ENCODE measurements at places on chromosomes 7 and 10.

GRCh38 chr10:10327934-10328333, 689.7 kb upstream of the CELF2 start:
- no peak for DNase-seq

DNA sequence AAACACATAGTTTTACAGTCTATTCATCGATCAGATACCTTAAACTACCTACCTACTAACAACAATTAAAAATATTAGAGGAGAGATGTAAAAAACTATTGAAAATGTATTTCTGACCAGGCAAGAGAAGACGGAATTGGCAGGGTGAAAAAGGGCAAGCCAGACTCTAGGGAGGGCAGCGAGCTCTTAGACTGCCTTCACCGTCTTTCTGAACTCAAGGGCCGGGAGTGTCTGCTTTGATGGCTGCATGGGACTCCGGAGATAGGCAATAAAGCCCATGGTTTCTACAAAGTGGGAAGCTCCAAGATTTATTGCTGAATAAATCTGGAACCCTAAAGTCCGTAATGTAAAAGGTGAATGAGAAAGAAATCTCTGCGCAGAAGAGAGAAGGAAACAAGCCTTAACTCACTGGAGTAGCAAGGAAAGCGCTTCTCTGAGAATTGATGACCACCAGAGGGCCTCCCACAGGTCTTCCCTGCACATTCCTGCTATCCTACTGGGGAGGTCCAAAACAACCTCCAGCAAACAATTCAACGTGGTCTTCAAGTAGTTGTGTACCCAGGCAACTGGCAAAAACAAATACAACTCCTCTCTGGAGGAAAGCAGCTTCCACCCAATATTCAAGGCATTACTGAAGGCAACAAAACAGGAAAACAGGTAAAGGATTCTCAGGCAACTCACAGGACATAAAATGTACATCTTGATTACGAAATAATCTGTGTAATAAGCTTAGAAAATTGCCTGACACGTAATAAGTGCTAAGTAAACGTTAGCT, 181.3 kb downstream of the SDK1 start:
- DNase-seq = no peak

DNA sequence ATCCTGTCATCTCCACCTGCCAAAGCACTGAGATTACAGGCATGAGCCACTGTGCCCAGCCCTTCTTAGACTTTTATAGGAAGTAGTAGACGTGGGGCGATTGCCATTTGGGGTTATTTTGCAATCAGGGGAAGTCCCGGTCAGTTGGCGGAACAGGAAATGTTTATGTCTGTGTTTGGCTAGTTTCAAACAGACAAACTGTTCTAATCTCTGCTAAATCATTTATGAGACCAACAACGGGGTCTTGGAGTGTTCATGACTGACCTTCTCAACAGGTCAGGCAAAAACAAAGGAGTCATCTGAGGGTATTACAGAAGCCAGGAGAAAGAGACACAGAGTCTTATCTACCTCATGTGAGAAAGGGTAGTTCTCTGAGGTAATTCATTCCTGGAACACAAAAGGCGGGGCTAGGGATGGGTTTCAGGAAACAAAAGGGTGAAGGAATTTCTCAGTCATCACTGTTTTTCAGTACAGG, 6.6 kb upstream of the TPK1 start:
- no peak for DNase-seq

DNA sequence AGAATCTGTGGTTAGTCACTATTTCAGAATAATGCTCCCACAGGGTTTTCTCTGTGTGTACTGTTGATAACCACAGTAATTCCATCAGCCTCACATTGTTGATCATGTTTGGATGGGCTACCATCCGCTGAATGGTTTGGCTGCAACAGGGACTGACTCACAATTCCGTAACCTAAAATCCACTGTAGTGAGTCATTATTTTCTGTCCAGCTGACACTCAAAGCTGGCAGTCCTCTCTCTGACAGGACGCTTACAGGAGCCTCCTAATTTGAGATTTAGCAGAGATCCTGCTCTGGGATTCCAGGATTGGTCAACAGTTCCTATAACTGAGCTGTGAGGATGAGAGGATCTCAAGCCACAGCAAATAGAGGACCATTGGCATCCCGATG, 32.7 kb downstream of the VWA2 start:
- DNase-seq = no peak

GRCh38 chr7:55366461-55367070, 1.4 kb downstream of the LANCL2 start:
- DNase-seq = no peak

- DNase-seq = no peak
Observed at GRCh38 chr10:84429926-84430520, 101.6 kb downstream of the CCSER2 start.

GRCh38 chr10:98363220-98363619, 51.8 kb downstream of the PYROXD2 start:
- no peak for DNase-seq

- DNase-seq = no peak
Observed at GRCh38 chr7:129969881-129970446, 17.2 kb upstream of the UBE2H start.

GRCh38 chr7:29605671-29606070, 42.0 kb downstream of the PRR15 start:
- DNase-seq = no peak

DNA sequence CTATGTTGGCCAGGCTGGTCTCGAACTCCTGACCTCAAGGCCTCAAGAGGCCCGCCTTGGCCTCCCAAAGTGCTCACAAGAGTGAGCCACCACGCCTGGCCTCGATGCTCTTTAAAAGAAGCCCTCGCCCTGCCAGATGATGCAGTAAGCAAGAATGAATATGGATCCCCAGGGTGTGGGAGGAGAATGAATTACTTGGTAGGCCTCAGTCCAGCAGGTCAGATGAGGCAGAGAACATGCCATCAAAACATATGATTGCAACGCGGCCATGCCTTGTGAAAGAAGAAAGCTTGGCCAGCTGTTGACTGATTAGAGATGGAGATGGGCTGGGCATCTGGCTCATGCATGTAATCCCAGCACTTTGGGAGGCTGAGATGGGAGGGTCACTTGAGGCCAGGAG, 68.7 kb downstream of the CAMK1D start:
- DNase-seq = no peak

DNA sequence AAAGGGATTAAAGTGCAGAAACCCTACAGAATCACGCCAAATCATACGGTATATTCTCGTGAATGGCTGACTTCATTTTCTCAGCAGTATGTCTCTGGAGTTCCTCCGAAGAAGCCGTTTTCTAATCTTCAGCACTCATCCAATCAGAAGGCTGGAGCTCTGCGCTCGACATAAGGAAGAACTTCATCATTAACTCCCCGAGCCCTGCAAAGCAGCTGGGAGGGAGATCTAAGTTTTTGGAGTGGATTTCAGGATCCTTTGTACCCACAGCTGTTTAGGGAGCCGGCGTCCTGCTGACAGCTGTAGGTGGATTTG, 40.7 kb upstream of the SDK1 start:
- no peak for DNase-seq

DNA sequence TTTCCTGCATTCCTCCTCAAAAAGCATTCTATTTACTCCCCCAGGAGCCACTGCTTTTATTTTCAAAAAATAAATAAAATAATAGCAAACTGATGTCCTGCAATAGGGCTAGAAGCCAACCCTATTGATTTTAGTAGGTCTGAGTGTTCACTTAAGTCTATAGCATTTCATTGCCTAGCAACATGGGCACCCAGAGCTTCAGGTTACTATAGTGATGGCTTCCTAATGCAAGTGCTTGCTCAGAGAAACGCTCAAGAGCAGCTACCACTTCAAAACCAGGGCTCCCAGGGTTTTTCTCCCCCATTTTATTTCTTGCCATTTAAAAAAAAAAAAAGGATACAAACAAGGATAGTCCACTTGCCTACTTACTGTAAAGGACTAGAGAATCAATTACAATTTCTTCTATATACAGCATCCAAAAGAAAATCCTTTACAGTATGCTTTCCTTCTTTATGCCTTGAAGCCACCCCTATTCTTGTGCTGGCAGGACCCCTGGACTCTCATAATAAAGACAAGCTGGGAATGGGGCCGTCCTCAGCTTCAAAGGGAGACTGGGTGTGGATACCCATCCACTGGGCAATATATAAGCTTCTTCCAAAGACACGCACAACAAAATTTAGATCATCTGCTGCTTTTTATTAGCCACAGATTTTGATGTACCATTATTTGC, 133.3 kb downstream of the VPS41 start:
- no peak for DNase-seq

DNA sequence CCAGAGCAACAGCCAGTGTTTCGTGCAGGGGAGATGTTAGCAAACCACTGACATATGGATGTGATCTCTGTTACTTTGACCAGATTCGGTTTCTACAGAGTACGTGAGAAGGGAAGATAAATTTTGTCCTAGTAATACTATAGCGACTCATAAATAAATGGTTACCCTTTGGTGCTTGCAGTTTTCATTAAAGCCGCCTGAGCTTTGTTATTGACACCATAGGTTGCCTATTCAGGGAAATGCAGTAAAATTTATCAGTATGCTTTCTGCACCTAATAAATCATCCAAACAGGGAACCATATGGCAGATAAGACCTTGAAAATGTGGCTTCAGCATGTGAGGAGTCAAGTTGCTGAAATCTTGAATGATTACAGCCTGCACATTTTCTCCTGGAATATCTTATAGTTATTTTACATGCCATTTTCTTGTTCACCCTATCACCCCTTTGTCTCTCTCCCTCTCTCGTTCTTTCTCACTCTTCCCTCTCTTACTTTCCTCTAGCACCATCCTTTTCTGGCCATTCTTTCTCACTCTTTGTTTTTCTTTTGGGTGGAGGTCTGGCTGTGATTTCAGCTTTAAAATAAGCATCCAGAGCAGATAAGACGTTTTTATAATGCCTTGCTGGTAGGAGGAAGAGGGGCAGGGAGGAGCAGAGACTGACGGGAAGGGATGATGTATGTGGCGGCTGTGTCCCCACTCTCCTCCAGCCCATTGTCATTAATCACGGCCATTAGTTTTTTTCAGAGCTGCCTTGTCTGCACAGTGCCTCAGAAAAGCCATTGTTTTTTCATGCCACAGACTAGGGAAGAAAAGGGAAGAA, 182.5 kb downstream of the LRMDA start:
- no peak for DNase-seq

- no peak for DNase-seq
Observed at GRCh38 chr7:106914018-106914607, 49.0 kb downstream of the PIK3CG start.

DNA sequence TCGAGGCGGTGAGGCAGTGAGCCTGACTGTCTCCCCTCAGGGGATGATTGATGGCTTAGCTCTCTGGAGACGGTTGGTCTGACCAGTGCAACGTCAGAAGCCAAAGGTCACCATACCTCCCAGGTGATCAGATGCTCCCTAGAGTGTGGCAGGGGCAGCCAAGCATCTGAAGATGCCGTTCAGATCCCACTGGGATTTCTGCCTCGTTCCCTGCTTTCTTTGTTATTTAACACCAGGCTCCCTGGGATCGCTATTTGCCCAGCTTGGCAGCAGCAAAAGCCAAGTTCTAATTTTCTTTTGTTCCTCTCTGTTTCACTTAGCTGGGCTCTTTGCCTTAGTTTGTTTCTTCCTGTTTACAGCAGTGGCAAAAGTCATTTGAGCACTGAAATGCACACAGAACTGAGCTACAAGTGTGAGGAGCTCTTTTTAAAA, 53.5 kb upstream of the SVIL start:
- no peak for DNase-seq

DNA sequence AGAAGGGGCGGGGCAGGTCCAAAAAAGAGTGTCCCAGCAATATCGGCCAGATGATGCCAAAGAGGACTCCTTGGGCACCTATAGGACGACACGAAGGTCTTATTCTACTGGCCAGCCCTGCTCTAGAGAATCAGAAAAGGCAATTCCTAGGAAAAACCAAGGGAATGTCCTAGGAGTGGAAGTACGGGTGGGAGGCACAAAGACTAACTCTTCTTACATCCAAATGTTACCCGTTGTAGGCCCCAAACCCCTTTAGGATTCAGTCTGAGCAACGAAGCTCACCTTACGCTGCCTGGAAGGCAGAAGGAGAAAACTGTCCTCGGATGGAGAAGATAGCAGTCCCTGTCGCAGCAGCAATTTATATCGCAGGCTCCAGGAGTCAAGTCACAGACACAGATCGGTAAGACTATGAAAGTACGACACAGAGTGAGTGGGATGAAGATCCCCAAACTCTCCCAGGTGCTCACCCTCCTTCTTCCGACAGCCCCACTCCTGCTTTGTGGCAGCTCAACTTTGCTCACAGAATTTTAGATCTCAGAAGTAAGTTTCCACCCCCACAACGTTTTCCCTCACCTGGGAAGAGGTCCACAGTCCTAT, 558 bp downstream of the TCTN3 start:
- no peak for DNase-seq

GRCh38 chr10:106866244-106866845, 298.2 kb downstream of the SORCS1 start:
- DNase-seq = no peak

DNA sequence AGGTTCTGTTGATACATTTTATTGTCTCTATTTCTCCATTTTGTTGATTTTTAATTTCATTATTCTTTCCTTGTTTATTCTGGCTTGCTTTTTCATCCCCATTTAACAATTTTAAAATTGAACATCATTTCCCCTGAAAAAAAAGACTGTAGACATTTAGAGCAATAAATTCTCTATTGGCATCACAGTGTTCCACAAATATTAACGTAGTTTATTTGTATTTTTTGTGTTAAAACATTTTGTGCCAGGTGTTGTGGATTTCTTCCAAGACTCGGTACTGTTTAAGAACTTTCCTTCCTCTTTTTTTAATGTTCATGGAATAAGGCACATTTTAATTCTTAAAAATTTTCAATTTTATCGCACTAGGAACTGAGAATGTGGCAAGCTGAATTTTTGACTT, 156.1 kb upstream of the NPY start:
- no peak for DNase-seq

DNA sequence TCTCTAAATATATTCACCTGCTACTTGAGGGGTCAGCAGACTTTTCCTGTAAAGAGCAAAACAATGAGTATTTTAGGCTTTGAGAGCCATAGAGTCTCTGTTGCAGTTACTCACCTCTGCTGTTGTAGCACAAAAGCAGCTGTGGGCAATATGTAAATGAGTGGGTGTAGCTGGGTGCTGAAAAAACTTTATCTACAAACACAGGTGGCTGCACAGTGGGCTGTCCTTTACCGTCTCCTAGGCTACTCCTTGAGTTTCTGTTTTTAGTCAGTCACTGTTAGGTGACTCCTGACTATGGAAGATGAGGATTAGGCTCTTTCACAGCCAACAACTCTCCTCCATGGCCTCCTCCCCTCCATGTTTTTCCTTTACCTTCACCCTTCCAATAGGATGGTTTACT, 286.1 kb upstream of the C7orf33 start:
- no peak for DNase-seq

GRCh38 chr7:70570961-70571360, 561.0 kb upstream of the GALNT17 start:
- no peak for DNase-seq

- no peak for DNase-seq
Observed at GRCh38 chr7:24456526-24457218, 116.6 kb upstream of the PALS2 start.

DNA sequence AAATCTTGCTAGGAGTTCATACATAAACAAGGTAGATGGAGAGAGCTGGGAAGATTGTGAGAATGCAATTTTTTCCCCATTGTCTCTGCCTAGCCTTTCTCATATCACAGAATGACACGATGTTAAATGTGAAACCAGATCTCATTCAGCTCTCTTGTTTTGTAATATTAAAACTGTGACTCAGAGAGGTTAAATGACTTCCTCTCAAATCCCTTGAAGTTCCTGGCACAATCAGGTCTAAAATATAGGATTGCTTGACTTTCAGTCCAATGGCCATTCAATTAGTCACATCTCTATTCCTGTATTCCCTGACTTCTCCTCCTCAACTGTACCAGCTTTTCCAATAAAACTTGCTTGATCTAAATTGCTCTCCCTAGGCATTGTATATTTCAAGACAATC, 3.1 kb downstream of the ANKRD22 start:
- no peak for DNase-seq

- no peak for DNase-seq
Observed at GRCh38 chr7:127665922-127666321, 13.9 kb downstream of the SND1 start.

Measured in cortex of kidney (tissue), 1 donor.